ENCODE measurements at places on chromosomes 2 and 18. TPM values are rescaled to one million over a fixed set of nuclear protein-coding genes. Genes with fewer than 3 reads are reported as not detected.

DNA sequence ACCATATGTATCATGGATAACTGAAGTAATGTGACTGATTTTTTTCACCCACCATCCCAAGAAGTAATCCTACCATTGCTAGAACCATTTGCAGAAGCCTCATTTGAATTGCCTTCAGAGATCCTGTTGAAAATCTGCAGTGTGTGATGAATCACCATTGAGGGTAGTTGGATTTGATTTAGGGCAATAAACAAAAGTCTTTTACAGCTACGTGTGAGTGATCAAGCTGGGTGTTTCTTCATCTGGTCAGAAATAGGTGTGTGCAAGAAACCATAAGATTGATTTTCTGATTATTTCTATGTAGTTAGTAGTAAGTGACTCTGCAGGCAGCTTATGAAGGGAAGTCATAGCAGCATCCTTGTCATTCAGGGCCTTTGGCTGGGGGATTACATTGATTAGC is 159.6 kb downstream of the MGAT5 start:
- H3K27ac ChIP-seq: no peak overlapping the region
- no peaks in the 10 kb centered on the region for H3K4me1 ChIP-seq
- no peak overlapping the region for H3K4me3 ChIP-seq

DNA sequence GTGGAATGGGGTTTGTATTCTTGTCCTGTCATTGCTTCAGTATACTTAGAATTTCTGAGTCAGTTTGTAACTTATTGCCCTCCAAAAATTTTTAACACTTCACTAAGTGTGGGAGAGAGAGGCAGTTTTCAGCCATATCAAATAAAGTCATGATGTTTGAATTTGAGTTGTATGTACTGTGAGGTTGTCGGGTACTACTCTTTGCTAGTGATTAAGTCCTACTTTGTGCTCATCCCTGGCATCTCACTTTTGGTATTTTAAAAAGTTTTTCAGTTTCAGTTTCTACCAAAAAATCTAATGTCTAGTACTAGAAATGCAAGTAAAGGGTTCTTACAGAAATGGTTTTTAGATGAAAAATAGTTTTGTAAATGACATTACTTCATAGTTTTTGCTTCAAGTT is 40.7 kb downstream of the EIF5B start:
- H3K27ac ChIP-seq: no peak overlapping the region
- no peaks in the 10 kb centered on the region for H3K4me1 ChIP-seq
- H3K4me3 ChIP-seq: no peak overlapping the region
- H3K36me3 ChIP-seq: peaks cover 96% of the 10 kb centered on the region
- H3K27me3 ChIP-seq: no peaks in the 10 kb centered on the region
- DNase-seq: no peak

DNA sequence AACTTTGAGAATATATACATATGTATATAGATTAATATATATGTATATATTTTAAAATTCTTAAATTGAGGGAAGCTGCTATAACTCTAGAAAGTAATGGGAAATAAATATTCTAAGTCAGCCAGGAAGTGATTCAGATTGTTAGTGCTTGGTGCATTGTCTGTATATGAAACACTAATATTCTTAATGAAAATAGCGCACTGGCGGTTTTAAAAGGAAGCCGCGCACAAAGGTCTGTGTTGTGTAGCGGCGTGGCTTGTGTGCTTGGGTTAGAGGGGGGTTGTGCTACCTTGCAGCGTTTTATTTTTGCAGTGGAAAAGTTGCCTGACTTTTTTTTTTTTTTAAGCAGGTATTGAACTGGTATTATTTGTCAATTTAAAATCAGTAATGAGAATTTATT is 11.3 kb downstream of the TSHZ1 start:
- H3K36me3 ChIP-seq: no peaks in the 10 kb centered on the region
- H3K4me1 ChIP-seq: peaks cover 13% of the 10 kb centered on the region
- H3K27me3 ChIP-seq: no peaks in the 10 kb centered on the region

DNA sequence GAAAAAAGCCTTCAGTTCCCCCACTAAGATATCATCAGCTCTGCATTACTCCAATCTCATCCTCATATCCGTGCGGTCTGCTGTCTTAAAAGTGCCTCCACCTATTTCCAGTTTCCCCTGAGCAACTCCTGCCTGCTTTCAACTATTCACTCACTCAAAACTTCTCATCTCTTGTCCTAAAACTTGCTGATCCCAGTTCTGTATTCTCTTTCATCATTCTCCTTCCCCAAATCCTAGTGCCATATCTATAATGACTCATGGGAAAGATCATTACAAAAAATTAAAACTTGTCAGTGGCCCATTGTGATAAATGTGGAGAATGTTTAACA is 20.0 kb downstream of the ACVR1 start:
- no peak for DNase-seq
- H3K4me1 ChIP-seq: no peaks in the 10 kb centered on the region
- H3K27me3 ChIP-seq: no peaks in the 10 kb centered on the region
- H3K4me3 ChIP-seq: no peak overlapping the region
- H3K27ac ChIP-seq: no peak overlapping the region

DNA sequence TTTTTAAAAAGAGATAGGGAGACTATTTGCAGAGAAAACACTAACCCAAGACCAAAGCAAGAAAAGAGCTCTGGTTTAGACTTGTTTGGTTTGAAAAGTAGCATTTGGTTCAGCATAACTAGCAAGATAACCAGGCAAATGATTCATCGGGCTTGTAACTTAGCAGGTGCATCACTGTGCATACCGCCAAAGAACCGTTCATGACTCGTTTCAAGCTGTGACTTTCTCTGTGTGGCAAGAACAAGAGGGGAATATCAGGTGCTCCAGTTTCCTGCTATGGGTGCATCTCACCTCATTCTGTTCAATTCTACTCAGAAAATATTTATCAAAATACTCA is 244.9 kb downstream of the ETAA1 start:
- no peaks in the 10 kb centered on the region for H3K36me3 ChIP-seq
- no peak for DNase-seq
- H3K4me3 ChIP-seq: no peak overlapping the region
- no peaks in the 10 kb centered on the region for H3K27me3 ChIP-seq
- no peak overlapping the region for H3K27ac ChIP-seq

- H3K4me3 ChIP-seq: no peak overlapping the region
- H3K27ac ChIP-seq: no peak overlapping the region
- no peaks in the 10 kb centered on the region for H3K4me1 ChIP-seq
- H3K27me3 ChIP-seq: peaks cover 3% of the 10 kb centered on the region
Observed at GRCh38 chr2:16008856-16009255, 68.5 kb downstream of the MYCN start.

GRCh38 chr2:226524381-226524843 is 275.2 kb downstream of the IRS1 start:
- no peaks in the 10 kb centered on the region for H3K4me1 ChIP-seq
- H3K27ac ChIP-seq: no peak overlapping the region
- H3K36me3 ChIP-seq: no peaks in the 10 kb centered on the region
- no peak for DNase-seq

DNA sequence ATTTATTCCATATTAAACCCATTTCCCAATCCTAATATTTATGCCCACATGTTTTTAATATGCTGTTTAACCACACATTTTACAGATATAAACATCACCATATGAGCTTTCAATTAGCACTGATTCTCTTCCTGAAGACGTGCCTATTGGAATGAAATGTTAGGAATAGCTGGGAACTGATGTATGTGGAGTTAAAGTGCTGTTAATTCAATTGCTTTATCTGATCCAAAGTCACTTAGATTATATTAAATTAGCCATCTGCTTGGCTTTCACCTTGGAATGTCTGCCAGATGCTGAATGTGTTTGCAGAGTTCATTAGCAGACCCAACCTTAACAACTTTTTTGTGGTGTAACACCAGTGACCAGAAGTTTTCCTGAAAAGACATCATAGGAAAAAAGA is 942.9 kb upstream of the KLHL29 start:
- H3K4me1 ChIP-seq: no peaks in the 10 kb centered on the region
- no peaks in the 10 kb centered on the region for H3K36me3 ChIP-seq
- H3K27me3 ChIP-seq: no peaks in the 10 kb centered on the region
- H3K4me3 ChIP-seq: no peak overlapping the region

DNA sequence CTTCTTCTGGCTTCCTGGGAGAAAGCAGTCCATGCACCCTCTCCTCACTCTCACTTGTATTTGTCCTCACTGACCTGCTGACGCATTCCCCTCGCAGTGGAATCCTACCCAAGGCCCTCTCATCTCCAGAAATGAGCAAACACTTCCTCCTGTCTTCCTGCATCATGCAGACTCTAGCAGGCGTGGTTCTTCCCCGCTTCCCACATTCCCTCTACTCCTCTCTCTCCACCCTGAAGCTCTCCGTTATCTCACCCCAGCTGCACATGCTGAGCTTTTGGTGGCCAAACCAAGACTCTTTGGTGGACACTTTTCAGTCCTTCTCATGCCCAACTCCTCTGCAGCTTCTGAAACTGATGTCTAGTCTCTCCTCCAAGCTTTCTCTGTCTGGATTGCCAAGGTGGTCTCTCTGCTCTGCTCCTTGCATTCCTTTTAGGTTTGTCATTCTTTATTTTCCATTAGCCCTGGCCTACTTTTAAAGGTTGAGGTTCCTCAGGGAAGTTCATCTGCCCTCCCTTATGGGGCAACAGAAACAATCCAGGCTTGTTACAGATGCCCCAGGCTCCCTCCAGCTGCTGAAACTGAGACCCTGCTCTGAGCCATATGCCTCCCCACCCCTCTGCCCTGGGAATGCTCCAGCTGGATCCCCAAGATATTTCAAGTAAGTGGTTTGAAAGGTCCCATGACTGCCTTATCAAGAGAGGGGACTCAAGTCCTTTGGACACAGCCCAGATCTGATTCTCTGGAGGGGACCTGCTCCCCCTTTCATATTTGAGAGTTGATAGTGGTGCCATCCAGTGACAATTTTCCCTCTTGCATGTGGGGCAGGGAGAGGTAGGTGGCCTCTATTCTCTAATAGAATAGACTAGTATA is 835 bp upstream of the IL18RAP start:
- no peak for DNase-seq
- H3K36me3 ChIP-seq: no peaks in the 10 kb centered on the region
- peaks cover 56% of the 10 kb centered on the region for H3K4me1 ChIP-seq
- H3K4me3 ChIP-seq: no peak overlapping the region
- H3K27ac ChIP-seq: peak overlapping the region; percentile 54

DNA sequence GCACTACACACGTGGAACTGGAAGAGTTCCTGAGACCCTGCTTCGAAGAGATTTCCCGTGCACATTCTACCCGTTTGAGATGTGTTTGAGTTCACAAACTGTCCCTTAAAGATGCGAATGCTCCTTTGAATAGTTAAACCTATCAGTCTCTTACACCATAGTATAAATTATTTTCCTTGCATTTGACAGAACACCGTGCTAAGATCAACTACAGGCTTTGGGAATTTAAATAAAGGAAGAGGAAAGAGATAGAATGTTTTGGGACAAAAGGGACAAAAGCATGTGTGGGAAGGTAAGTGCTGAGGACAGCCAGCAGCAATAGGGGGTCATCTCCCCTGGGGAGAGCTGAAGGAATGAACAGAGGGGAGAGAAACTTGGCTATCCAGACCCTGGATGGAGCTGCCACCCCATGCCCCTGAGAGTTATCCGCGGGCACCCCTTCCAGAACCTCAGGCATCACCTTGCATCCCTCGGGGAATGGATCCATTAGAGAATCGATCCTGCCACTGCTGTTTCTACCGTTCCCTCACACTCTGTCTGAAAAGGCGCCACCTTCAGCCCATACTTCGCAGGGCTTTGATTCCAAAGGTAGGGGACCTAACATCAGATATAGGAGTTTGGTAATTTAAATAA is 888 bp upstream of the ADCY3 start:
- H3K27me3 ChIP-seq: no peaks in the 10 kb centered on the region
- H3K27ac ChIP-seq: peak overlapping the region; percentile 42
- peak; percentile 58 for DNase-seq
- H3K36me3 ChIP-seq: peaks cover 27% of the 10 kb centered on the region
- peak overlapping the region; percentile 68 for H3K4me3 ChIP-seq
- peaks cover 34% of the 10 kb centered on the region for H3K4me1 ChIP-seq

DNA sequence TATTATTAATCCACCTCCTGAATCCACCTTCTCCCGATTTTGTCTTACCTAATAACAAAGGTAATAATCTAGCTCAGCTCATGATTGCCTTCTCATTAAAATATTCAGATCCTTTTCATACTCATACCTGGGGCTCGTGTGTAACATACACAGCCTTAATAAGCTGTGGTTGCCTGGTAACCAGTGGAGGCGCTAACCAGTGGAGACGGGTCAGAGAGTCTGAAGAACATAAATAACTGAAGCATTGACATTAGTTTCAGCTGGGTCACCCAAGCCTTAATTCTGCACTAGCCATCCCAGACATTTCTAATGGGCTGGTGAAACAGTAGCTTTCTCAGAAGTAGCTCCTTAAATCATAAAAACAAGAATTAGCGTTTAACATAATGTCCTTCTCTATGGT is 14.8 kb upstream of the DTNA start:
- H3K4me1 ChIP-seq: no peaks in the 10 kb centered on the region
- no peak overlapping the region for H3K27ac ChIP-seq
- H3K27me3 ChIP-seq: no peaks in the 10 kb centered on the region
- DNase-seq: no peak
- H3K36me3 ChIP-seq: no peaks in the 10 kb centered on the region
- no peak overlapping the region for H3K4me3 ChIP-seq

DNA sequence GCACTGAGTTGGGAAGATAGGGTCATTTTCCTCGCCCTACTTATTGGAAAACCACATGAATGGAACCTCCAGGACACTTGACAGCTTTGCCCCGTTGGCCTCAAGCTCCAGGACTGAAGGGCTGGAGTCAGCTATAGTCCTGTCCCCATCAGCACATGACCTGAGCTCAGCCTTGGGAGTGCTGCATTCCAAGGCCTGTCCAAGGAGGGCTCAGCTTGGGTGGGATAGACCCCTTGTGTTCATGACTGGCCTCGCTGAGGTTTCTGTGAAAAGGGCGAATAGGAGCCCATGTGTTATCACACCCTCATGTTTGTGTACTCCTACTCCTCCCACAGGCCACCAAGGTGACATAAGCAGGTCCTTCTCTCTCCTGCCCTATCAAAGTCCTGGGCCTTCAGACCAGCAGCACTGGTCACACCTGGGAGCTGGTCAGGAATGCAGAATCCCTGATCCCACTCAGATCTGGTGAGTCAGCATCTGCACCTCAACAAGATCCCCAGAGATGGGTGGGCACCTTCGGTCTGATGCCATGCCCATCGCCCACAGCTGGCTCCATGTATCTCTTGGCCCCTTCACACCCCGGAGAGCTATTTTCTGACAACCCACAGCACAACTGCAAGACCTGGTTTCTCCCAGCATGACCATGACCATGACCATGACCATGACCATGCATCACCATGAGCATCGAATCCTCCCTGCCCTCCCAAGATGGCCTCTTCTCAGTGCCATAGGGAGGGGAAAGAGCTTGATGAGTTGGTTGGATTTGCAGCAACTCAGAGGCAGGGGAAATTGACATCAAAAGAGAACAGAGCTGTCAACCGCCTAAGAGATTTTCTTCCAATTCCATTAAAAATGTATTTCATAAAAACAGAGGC is 83.0 kb upstream of the RAB6C start:
- no peaks in the 10 kb centered on the region for H3K27me3 ChIP-seq
- H3K4me1 ChIP-seq: no peaks in the 10 kb centered on the region

The MROH2A gene
- total RNA-seq: not detected

The SCN7A gene
- 0.07 TPM for total RNA-seq

The LOXHD1 gene
- not detected for total RNA-seq

The CRYGC gene
- total RNA-seq: not detected

The RNF152 gene
- total RNA-seq: 0.04 TPM

The RFX8 gene
- not detected for total RNA-seq

Measured in K562 (cell line).